NCI-H1105 treated with DMSO at 0.1 percent for 48 hours (cell line): ENCODE measurements at places on chromosomes 7 and 10.

GRCh38 chr10:35605191-35605590 is at the start of gene GJD4:
TSS of gene GJD4 (plus strand) at chr10:35605341. CDS start at chr10:35605568, 227 bp downstream.
- DNase-seq = no peak

GRCh38 chr10:112438356-112438755 is 8.4 kb downstream of the ZDHHC6 start:
- DNase-seq = no peak

- DNase-seq = no peak
Observed at GRCh38 chr10:22624287-22624738, 90.1 kb downstream of the PIP4K2A start.

DNA sequence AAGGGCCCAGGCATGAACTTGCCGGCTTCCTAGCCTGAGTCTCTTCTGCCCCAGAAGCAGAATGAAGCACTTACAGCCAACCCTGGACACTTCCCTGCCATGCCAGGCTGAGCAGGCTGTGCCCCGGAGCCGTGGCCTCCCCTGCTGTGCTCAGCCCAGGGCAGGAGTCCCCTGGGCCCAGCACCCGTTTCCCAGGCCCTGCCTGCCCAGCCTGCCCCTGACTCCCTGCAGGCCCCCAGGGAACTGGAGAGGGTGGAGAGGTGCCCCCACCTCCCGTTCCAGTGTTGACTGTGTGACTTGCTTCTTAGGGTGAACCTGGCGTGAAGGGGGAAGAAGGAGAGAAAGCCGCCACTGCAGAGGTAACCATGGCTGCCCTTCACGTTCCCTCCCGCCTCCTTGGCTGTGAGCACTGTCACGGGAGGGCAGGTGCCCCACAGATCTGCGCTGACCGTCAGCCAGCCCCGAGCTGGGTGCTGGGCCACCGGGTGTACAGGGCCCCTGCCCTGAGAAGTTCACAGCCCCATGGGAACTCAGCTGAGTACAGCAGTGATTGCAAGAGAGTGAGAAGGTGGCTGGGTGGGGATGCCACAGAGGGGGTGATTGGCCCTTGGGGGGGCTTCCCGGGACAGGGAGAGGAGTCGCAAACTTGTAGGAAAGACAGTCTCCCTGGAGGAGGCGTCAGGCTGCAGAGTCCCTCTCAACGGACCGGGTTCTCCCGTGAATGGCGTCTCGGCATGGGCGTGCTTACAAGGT is 75.9 kb downstream of the MYL10 start:
- no peak for DNase-seq

- DNase-seq = no peak
Observed at GRCh38 chr10:127897177-127897576, 4.4 kb upstream of the CLRN3 start.

- DNase-seq = no peak
Observed at GRCh38 chr10:119333146-119333792, 125.9 kb downstream of the GRK5 start.

GRCh38 chr10:43853369-43853768 is 204.7 kb upstream of the ZNF32 start:
- no peak for DNase-seq

DNA sequence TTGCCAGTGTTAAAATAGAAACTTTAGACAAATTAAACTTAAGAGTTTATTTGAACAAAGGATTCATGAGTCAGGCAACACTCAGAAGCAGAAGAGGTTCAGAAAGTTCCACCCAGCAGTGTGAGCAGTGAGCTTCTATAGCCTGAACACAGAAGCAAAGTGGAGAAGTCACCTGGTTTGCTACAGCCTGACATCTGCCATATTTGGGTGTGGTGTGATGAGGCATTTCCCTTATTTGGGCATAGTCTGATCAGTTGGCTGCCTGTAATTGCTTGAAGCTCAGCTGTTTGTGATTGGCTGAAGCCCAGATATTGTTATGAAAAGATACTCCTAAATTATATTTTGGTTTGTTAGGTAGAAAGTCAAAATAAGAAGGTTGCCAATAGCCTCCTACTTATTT is 39.1 kb downstream of the VWC2 start:
- no peak for DNase-seq

DNA sequence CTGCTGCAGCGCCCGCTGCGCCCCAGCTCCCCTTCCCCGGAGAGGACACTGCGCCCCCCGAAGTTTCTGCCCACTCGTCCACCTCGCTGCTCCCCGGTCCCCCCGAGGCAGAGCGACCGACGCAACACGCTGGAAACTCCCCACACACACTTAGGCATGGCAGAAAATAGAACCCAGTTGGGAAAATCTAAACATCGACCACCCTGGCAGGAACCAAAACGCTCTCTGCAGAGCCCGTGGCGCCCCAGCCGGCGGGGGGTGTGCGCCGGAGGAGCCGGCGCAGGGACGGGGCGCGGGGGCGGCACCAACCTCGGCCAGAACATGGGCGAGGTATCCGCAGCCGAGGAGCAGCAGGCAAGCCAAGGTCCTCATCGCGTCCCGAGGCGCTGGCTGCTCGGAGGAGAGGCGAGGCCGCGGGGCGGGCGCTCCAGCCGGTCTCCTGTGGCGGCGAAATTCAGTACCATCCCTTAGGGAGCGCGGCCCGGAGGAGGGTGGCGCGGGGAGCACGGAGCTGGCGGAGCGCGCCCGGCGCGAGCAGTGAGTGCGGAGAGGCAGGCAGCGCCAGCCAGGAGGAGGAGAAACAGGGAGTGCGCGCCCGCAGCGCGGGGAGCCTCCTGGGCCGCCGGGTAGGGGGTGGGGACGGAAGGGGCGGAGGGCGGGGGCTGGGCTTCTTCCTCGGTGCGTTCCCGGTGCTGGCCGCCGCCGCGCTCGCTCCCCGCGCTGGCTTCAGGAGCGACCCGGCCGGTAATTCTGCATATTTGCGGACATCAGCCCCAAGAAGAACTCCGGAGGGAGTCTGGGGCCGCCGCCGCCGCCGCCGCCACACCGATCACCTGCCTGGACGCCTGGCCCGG is 789 bp downstream of the PDGFA start:
- peak; percentile 66 for DNase-seq

DNA sequence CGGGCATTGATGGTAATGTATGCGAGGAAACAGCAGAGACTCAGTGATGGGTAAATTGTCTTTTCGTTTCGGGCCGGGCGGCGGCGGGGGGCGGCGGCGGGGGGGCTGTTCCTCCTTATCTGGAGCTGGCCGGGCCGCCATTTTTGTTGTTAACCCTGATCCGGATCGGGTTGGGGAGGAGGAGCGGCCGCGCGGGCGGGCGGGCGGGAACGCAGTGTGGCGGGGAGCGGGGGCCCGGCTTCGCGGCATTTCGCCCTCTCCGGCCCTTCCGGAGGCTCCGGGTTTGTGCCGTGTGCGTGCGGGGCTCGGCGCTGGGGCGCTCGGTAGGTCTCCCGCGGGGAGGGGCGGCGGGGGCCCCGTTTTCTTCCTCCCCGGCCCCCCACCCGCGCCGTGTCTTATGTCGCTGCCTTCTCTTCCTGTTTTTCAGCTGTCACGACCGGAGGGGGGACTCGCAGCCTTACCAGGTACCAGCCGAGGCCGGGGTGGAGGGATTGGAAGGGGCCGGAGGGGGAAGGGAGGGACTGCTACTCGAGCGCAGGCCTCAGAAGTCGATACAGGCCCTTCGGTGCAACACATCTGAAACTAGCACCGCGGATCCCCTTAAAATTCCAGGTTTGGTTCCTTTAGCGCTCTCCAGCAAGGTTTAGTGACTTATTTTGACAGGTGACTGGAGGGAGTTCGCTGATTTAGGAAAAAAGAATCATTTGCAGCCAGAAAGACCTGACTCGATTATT is 820 bp downstream of the WAC start:
- DNase-seq = no peak

DNA sequence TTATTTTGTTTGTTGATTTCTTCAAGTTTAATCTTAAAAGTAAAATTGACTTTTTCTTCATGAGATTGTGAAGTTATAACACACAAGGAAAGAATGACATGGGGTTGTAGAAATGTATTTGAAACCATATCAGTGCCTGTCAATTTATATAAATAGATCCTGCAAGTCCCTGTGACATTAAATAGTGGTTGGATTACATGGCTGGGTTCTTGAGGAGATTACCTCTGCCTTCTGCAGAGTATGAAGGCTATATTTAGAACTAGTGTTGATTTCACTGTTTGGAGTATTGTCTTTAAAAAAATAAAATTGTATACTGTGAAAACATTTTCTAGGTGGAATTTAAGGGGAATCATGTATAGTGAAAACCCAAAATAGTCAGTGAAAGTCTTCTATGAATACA is 385.8 kb upstream of the SMIM30 start:
- no peak for DNase-seq

DNA sequence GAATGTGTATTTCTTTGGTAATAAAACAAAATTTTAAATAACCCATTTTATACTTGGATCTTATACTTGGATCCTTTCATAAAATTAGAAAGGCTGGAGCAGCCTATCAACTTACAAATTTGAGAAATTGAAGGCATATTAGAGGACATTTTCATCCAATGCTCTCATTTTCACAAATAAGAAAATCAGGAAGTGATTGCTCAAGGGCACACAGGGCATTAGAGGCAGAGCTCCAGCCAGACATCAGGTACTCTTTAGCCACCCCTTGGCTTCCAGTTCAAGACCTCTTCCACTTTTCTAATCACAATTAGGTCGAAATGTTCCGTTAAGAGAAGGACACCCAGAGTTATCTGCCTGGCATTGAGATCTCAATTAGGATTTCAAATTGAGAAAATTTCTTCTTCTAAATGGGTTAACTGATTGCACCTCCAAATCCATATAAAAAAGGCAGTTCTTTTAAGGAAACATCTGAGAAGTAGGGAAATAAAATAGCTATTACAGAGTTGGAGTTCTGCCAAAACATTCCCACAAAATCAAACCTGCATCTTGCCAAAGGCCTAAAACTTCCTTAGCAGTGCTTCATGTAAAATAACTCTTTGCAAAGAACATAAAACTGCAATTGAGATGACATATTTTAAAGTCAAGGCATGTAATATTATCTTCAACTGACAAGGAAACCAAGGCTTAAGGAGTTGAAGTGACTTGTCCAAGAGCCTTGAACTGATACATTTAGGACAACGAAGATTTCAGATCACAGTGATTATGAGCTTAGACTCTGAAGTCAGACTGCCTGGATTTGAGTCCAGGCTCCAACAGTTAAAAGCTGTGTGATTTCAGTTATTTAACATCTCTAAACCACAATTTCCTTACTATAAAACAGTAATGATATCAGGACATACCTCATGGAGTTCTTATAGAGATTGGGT is 2.4 kb downstream of the ACTA2 start:
- DNase-seq = no peak

DNA sequence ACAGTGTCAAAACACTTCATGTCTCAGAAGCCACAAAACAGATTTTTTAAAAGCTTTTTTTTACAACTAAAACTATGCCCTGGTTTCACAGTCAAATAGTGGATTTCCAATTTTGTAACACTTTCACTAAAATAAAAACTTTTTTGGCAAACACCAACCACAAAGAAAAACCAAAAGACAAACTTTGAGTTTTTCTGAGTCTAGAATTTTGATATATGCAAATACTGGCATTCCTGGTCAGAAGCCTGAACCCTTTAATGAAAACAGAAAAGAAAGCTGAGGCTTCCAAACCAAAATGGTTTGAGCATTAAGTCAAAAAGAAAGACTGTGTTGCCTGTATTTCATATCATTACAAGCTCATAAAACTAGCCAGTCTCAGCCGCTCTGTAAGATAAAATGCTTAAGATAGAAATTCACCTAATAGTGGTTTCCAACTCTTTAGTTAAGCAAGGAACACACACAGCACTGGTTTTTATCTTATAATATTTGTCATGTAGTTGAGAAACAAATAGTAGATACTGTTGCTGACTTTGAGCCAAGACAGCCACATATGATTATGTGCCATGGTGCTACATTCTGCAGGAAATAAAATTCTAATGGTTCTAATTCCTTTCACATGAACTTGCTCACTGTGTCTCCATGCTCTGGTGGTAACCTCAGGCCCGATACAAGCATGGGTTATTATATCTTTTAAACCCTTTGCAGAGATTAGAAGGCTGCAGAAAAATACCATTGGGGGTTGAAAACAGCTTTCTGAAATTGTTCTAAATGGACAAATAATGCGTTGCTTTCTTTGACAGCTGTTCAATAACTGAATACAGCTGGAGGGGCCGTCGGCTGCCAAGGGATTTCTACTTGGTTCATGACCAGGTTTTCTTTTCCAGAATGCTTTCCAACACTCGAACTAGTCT is 49.4 kb downstream of the FAM171A1 start:
- DNase-seq = no peak

GRCh38 chr10:122459561-122460273 is 1.6 kb upstream of the HTRA1 start:
- no peak for DNase-seq

GRCh38 chr10:100723770-100724530 is 21.4 kb upstream of the PAX2 start:
- no peak for DNase-seq

DNA sequence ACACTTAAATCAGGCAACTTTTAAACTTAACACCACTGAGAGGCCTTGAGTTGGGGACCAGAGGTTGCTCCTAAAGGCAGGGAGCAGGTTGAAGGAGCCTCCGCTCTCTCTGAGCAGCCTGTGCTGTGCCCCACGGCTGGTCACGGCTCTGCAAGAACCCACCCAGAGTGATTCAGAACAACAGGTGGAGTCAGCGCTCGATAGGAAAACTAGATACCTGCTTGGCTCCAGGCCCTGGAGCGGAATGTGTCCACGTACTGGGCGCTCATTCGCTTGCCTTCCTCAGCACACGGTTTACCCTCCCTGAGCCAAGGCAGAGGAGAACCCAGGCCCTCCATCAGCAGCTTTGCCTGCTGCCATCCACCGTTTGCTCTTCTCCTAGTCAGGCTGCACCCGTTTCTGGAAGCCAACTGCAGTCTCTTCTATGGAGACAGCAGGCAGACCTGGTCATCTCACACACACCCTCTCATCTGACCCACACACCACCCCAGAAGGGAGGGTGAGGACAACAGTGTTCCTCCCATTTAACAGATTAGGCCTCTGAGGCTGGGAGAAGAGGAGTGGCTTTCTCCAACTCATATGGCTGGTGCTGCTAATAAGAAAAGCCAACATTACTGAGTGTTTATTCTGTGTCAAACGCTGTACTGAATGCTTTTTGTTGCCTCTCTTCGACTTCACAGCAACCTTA is 37.6 kb upstream of the PDCD4 start:
- DNase-seq = no peak

DNA sequence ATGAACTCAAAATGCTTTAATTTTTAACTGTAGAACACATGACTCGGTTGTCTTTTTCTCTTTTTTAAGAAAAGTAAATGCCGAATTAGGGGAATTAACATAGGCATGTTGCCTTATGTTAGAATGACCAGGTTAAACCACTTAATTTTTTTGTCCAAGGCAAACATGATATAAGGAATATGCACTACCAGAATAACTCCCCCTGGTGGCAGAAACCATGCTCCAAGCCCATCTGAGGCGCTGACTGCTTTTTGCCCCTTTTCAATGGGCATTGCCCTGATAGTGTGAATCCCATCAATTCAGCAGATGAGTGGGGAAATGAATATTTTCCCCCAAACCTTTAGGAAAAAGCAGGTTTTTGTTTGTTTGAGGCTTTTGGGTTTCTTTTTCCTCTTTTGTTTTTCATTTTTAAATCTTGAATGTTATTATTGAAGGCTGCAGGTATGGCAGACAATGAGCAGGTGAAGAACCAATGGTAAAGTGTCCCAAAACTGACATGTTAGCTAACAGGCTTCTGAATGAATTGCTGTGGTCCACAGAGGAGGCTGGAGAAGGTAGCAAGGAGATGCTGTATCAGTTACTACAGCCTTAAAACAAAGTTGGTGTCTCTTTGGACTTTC is 284.3 kb downstream of the SORCS3 start:
- DNase-seq = peak; percentile 29

- DNase-seq = no peak
Observed at GRCh38 chr7:115613836-115614235, 416.7 kb downstream of the TFEC start.
